Ureter (tissue), 1 donor: ENCODE measurements at places on chromosomes 7 and 10. TPM values are rescaled to one million over a fixed set of nuclear protein-coding genes. Genes with fewer than 3 reads are reported as not detected.

Gene OR9A2
- total RNA-seq, result not detected

Gene SFR1
- total RNA-seq, result 8.4 TPM

Gene CALHM3
- total RNA-seq, result not detected

Gene ITGB8
- total RNA-seq, result 48.5 TPM

Gene OR2A42
- 0.08 TPM for total RNA-seq

Gene PTPRN2
- 7.8 TPM for total RNA-seq

Gene AP1S1
- total RNA-seq, result 50.5 TPM

DNA sequence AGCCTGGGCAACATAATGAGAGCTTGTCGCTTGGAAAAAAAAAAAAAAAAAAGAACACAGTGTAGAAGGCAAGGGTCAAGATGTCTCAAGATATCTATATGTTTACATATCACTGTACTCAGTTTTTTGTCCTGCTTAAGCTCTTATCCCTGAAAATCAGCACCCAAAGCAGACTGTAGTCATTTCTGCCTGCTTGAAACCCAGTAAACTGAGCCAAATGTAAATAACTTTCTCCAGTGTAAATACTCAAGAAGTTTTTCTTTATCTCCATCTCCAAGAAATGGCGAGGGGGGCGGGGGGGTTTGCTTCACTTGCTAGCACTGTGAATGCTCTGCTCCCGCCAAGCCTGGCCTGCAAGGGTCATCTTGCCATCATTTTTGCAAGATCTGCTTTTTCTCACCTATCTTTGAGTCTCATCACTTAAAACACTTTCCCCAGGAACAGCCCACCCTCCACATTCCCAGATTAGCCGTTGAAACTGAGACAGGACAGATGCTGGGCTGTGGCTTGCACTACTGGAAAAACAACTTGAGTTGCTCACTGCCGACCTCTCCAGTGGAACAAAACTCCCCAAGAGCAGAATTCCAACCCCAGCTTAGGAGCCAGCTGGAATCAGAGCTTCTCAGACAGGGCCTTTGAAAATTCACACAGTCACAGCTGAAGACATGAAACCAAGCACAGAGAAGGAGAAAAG, 54.6 kb downstream of the AFAP1L2 start:
- no peak for DNase-seq

GRCh38 chr10:124291001-124291701, 127.6 kb downstream of the OAT start:
- no peak for DNase-seq

GRCh38 chr10:114694752-114695151, 36.7 kb upstream of the ABLIM1 start:
- DNase-seq, result no peak

GRCh38 chr7:129729511-129729910, 118.0 kb downstream of the NRF1 start:
- DNase-seq, result no peak

DNA sequence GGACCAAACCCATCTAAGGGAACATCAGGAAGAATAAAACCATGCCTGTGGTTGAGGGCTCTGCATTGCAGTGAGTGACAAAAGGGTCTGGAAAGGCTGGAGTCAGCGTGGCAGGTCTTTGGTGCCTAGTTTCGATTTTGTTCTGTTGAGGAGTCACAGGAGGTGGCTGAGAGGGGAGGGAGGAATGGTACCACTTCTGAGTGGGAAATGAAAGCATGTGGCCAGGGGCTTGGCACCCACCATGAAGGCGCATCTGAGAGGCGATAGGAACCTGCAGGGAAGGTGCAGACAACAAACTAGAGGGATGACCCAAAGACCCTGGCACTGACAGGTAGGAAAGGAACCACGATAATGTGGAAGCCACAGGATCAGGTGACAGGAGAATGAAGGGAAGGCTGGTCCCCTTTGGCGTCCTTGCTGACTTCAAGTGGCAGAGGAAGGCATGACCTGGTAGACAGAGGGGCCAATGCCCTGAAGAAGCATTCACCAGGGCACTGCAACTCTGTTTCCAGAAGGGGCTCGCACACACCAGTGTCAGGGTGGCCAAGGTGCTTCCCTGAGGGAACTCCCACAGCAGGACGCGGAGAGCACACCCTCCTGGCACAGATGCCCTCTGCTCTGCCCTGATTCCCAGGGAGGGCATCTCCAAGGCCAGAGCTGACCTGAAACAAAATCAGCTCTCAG, 41.7 kb downstream of the HIPK2 start:
- DNase-seq, result no peak

- DNase-seq, result no peak
Measured at GRCh38 chr7:72924386-72924732, 536 bp upstream of the POM121 start.

DNA sequence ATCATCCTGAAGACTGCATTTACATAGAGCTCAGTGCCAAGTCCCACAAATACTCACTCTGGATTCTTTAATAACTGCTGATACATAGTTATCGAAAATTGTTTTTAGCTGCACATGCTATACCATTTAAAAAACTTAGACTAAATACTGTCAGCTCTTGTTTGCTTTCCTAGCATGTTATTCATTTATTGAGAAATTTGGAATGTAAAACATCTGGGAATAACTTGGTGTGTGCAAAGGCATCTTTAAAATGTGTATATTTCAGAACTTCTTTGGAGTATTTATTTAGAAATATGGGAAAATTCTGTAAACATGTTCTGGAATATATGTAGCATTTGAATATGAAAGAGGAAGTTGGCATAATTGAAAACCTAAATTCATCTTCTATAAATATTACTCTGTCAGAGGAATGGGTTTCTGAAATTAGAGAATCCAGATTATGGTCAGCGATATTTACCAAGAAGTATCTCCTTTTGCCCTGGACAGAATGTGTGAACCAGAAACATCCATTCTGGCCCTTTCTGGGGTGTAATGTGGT, 119.7 kb downstream of the ARID5B start:
- DNase-seq, result no peak

- DNase-seq, result no peak
Measured at GRCh38 chr7:157565201-157565626, 228.4 kb downstream of the DNAJB6 start.
